ENCODE measurements at places on chromosomes 2 and 18.

GRCh38 chr18:35770376-35771014, 189.0 kb downstream of the GALNT1 start:
- no peak for DNase-seq

DNA sequence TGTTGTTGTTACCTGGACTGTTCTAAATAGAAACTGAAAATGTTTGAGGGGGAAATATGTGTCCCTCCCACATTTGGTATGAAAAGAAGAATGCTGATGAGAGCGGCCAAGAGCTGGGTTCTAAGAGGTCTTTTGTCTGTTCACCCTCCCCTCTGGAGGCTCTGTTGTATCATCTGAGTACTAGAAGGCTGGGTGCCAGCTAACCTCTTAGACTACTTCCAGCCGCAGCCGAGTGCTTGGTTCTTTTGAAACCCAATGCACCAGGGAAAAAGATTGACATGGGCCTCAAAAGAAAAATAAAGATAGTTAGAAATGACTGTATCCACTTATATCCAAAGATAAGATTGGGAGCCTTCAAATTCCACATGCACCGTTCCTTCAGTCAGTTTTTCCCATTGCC, 255.9 kb downstream of the TXNL1 start:
- no peak for DNase-seq

GRCh38 chr2:126655500-126656430, at the start of gene GYPC:
Gene GYPC, plus strand, starts transcription at chr2:126656158. Its CDS starts 106 bp downstream, at chr2:126656264.
- no peak for DNase-seq

- DNase-seq, result no peak
Observed at GRCh38 chr18:31206071-31206470, 43.4 kb upstream of the DSC1 start.

DNA sequence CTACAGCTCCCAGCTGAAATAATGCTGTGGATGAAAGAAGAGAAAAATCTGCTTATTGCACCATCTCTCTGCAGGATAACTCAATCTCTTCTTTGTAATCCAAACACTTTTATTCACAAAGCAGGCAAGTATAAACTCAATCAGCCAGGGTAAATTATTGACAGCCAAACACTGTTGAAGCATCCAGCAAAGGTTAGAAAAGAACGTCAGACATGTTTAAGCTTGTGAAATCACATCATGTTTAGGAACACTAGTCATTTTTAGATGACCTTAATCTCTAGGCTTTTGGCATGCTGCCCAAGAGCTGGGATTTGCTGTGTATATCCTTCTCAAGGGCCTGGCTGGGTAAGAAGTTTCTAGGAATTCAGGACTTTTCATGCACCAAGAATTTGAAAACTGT, 1148.1 kb upstream of the FANCL start:
- no peak for DNase-seq

GRCh38 chr2:18899725-18900124, 310.4 kb upstream of the NT5C1B start:
- no peak for DNase-seq

Measured in stimulated activated CD8-positive, alpha-beta memory T cell treated with anti-CD3 and anti-CD28 coated beads, Interleukin-4, amount 100 ng/mL, for 1 hour (primary cell).